ENCODE measurements at places on chromosomes 4 and X.

DNA sequence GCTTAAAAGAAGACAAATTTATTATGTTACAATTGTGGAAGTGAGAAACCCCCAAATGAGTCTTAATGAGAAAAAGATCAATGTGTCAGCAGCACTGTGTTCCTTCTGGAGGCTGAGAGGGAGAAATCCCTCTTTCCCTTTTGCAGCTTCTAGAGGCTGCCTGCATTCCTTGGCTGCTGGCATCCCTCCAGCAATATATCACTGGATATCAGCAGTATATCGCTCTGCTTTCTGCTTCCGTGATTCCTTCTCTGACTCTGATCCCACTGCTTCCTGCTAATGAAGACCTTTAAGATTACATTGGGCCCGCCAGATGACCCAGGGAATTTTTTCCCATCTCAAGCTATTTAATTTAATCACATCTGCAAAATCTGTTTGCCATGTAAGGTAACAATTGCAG is 1008.0 kb downstream of the RAPGEF2 start:
- no peak for DNase-seq

DNA sequence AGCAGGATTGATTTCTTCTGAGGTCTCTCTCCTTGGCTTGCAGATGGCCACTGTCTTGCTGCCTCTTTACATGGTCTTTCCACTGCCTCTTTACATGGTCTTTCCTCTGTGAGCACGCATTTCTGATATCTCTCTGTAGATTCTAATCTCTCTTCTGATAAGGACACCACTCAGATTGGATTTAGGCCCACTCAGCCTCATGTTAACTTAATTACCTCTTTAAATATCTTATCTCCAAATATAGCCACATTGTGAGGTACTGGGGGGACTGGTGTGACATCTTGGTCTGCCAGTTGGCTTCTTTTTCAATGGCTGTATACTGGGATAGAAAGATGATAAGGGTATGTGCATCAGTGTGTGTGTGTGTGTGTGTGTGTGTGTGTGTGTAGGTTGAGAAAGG is 153.7 kb downstream of the AWAT2 start:
- no peak for DNase-seq

DNA sequence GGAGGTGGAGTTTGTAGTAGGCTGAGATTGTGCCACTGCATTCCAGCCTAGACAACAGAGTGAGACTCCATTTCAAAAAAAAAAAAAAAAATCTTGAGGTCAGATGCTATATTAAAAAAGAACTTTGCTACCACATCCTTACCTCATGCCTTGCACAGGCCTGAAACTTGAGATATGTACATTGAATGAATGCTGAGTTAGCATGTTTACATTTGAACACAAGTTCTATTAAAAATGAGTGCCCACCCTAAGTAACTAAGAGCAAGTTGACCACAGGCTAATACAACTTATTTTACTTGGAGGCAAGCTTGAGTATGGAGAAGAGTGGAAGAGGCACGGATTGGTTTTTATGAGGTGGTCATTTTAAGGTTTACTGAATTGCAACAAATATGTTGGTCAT is 276.6 kb upstream of the GATB start:
- DNase-seq = no peak

- no peak for DNase-seq
Observed at GRCh38 chr4:152938237-152938947, 2.3 kb downstream of the FHDC1 start.

DNA sequence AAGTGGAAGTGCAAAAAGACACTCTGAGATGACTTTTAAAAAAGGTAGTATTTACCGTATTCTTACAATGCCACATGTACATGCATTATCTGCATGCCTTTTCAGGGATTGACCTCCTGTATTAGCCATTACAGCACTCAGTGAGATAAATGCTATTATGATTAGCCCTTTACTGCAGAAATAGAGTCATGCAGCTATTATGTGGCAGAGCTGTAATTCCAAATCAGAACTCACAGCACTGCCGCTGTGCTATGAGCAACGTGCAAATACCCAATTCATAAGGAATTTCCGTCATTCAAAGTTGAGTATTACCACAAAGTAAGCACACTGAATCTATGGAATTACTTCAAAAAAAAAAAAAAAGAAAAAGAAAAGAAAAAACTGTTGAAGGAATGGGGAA is 92.1 kb upstream of the SMAD1 start:
- DNase-seq = no peak

DNA sequence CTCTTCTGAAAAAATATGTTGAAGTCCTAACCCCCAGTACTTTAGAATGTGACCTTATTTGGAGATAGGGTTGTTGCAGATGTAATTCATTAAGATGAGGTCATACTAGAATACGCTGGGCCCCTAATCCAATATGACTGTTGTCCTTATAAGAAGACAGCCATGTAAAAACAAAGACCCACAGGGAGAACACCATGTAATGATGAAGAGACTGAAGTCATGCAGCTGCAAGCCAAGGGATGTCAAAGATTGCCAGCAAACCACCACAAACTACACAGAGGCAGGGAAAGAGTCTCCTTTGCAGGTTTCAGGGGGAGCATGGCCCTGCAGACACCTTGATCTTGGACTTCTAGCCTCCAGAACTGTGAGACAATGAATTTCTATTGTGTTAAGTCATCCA is 37.4 kb downstream of the CXorf58 start:
- DNase-seq = no peak

- no peak for DNase-seq
Observed at GRCh38 chrX:12867685-12868084, 813 bp downstream of the TLR7 start.

DNA sequence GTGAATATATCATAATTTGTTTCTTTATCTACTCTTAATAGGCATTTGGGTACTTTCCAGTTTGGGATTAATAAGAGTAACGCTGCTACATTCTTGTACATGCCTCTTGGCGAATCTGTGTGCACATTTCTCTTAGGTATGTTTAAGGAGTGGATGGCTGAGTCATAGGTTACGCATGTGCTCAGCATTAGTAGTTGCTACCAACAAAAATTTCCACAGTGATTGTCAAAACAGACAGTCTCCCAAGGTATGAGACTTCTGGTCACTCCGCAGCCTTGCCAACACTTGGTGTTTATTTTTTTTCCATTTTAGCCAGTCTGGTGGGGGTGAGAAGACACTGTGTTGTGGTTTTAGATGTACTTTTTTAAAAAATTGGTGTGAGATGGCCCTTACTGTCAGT is 44.6 kb downstream of the FGFBP1 start:
- no peak for DNase-seq
